ENCODE measurements at places on chromosomes 16 and 17.

DNA sequence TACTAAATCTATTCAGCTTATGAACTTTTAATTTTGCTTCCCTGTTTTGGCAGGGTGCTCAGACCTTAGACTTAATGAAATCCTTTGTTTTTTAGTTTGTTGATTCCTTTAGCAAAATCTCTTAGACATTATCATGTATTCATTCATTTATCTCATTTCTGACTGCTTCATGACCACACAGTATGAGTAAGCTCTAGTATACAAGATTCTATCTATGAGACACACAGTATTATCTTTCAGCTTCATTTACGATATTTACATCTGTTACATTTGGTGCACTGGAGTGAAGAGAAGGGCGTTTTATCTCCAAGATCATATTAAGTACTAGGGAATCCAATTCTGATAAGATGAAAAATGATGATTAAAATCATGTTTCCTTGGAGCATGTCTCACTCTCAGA lies 448.1 kb upstream of the CA10 start:
- DNase-seq, result no peak

- DNase-seq, result no peak
Measured at GRCh38 chr17:17114592-17115225, 72.5 kb downstream of the MPRIP start.

DNA sequence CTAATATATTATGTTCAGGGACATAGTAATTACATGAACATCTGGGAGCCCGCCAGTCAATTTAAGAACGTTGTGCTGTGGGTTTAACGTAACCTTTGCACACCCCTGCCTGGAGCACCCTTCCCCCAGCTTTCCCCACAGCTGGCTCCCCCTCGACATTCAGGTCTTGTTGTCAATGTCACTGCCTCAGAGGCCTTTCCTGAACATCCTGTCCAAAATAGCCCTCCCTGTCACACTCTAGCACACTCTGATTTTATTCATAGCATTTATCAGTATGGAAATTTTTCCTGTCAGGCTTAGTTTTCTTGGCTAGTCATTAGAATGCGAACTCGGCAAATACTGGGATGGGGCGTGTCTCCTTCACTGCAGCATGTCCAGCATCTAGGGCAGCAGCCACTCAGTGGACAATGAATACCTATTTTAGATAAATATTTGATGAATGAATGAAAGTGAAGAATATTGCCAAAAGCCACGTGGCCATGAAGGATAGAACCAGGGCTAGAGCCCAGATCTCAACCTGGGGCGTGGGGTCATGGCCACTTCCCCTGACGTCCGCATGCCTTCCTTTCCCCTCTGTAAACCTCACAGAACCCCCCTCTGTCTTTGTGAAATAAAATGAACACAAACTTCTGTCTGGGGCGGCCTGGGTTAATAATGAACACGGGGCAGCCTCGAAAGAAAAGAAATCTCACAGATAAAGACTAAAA lies 10.5 kb downstream of the PIK3R6 start:
- DNase-seq, result no peak

DNA sequence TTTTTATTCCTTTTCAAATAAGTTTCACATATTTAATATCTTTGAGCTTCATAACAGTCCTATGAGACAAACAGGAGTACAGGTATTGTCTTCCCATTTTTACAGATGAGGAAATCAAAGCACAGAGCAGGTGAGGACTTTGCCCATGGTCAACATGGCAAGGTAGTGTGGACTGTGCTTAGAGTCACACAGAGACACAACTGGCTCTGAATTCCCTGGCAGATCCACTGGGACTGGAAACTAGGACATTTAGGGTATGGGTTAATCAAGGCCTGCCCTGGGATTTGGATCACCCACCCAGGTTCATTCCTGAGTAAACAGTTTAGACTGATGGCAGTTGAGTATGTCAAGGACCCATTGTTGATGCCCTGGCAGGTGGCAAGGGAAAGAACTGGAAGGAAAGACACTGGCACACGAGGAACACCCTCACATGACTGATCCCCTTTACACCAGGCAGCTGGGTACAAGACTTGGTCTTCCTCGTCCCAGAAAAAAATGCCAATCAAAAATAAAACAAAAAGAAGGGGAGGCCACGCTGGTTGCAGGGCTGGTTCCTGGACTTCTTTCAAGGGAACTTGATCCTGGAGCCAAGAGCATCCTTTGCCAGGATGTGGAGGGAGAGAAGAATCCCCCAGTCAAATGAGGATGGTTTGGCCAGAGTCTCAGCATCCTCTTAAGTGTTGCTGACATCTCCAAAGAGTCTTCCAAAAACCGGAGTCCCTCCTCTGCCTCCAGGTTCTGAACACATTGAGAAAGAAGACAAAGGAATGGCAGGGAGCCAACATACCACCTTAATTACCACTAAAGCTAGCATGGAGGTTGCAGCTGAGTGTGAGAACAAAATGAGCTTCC lies 34.9 kb downstream of the CHD9 start:
- DNase-seq, result no peak
